ENCODE measurements at places on chromosomes 13 and 19. TPM values are rescaled to one million over a fixed set of nuclear protein-coding genes. Genes with fewer than 3 reads are reported as not detected.

Gene KRTDAP
- total RNA-seq = not detected

Gene PROZ
- total RNA-seq = 0.58 TPM

Gene CALR3
- not detected for total RNA-seq

Gene HIPK4
- 0.06 TPM for total RNA-seq

Gene ZNF625
- 22.8 TPM for total RNA-seq

Gene ATP4B
- 0.41 TPM for total RNA-seq

Gene ZNF575
- 1.8 TPM for total RNA-seq

Gene ZNF560
- total RNA-seq = not detected

Gene PEPD
- total RNA-seq = 78.5 TPM

Gene GGACT
- total RNA-seq = 7.8 TPM

Gene BEST2
- not detected for total RNA-seq

Gene ZNF837
- total RNA-seq = 4.7 TPM

Gene CEBPA
- 12.0 TPM for total RNA-seq

Gene MRPL57
- total RNA-seq = 35.7 TPM

Gene SLAIN1
- total RNA-seq = 14.8 TPM

Gene IPO5
- 139 TPM for total RNA-seq

Gene SCN1B
- 3.0 TPM for total RNA-seq

Gene GNG7
- 6.3 TPM for total RNA-seq

Gene PLK5
- total RNA-seq = 0.12 TPM

Gene IL12RB1
- total RNA-seq = 1.3 TPM

Gene GRIK5
- total RNA-seq = 20.8 TPM

Gene SLC25A42
- total RNA-seq = 15.6 TPM

Gene TJP3
- 18.3 TPM for total RNA-seq

Gene LHB
- 1.1 TPM for total RNA-seq

All from metanephros (tissue), 2 donors.